ENCODE measurements at places on chromosomes 5 and 9. TPM values are rescaled to one million over a fixed set of nuclear protein-coding genes. Genes with fewer than 3 reads are reported as not detected.

SPOCK1 gene
- 53.9 TPM for total RNA-seq

ZNF608 gene
- total RNA-seq: 20.4 TPM

GABRP gene
- total RNA-seq: not detected

MCC gene
- 50.8 TPM for total RNA-seq

ZBTB6 gene
- total RNA-seq: 12.6 TPM

PCDHGA5 gene
- total RNA-seq: 1.6 TPM

IFNA13 gene
- not detected for total RNA-seq

GDA gene
- not detected for total RNA-seq

TENT4A gene
- 7.8 TPM for total RNA-seq

BRD8 gene
- 43.0 TPM for total RNA-seq

IL31RA gene
- total RNA-seq: 0.77 TPM

SHISAL2B gene
- 0.16 TPM for total RNA-seq

All from bronchial smooth muscle cell (primary cell).